Activated naive CD8-positive, alpha-beta T cell treated with anti-CD3 and anti-CD28 coated beads, Interleukin-2, amount 10 ng/mL, durations not matched to agents 7 days and 5 days (primary cell): ENCODE measurements at places on chromosomes 5 and 9. TPM values are rescaled to one million over a fixed set of nuclear protein-coding genes. Genes with fewer than 3 reads are reported as not detected.

KIF20A gene
- total RNA-seq = 52.4 TPM

TTC16 gene
- total RNA-seq = 4.4 TPM

DNA sequence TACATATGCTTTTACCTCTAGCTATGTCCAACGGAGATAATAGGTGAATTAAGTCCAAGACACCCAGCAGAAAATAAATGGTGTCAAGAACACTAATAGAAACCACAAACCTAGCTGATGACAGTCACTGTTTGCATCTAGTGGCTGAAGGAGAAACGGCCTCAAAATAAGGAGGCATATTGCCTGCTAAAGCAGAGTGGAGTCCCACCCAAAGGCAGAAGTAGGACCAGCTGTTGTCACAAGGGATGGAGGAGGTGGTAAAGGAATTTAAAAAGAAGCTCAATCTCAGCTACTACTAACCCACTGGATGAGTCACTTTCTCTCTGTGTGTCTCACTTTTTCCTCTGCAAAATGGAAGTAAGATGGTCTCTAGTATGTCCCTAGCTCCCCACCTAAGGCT, 224.3 kb downstream of the GRIA1 start:
- no peaks in the 10 kb centered on the region for H3K27me3 ChIP-seq
- no peak overlapping the region for H3K4me3 ChIP-seq
- H3K36me3 ChIP-seq = no peaks in the 10 kb centered on the region

DNA sequence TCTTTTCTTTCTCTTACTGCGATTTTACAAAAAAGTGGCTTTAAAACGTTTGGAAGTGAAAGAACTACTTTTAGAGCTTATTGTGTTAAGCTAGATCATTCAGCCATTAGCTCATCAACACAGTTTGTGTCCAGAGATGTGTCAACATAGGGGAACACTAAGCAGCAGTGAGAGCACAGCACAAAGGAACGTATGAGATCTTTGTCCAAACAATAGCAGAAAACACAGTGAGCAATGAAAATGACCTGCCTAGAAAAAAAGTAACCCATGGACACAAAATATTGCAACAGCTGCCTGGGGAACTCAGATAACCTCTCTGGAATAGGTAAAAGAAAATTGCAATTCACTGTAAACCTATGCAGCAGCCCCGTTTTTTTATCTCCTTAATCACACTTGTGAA, 372.5 kb downstream of the ARHGEF28 start:
- H3K36me3 ChIP-seq = no peaks in the 10 kb centered on the region
- H3K4me1 ChIP-seq = no peaks in the 10 kb centered on the region
- peaks cover 16% of the 10 kb centered on the region for H3K27me3 ChIP-seq
- H3K4me3 ChIP-seq = no peak overlapping the region

GRCh38 chr5:145324101-145324500, 511.0 kb downstream of the PRELID2 start:
- no peak overlapping the region for H3K27ac ChIP-seq
- no peaks in the 10 kb centered on the region for H3K4me1 ChIP-seq
- H3K36me3 ChIP-seq = no peaks in the 10 kb centered on the region
- no peak overlapping the region for H3K4me3 ChIP-seq
- no peak for DNase-seq

DNA sequence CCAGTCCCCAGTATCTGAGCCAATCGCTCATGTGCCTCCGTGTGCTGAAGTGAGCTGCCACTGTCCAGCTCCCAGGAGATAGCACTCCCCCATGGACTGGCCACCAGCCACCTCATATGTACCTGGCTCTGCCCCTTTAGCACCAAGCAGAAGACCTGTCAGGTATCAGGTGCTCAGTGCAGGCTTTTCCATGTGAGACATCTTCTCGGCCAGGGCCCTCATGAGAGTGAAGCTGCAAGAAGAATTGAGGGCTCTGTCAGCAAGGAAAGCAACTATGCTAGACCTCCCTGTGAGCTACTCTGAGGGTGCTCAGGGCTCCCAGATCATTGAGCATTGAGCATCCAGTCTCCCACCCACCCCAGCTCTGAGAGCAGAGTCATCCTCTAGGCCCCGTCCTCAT, 264.2 kb upstream of the ADAMTS16 start:
- H3K27me3 ChIP-seq = no peaks in the 10 kb centered on the region
- DNase-seq = no peak
- no peak overlapping the region for H3K4me3 ChIP-seq

- DNase-seq = no peak
- H3K36me3 ChIP-seq = peaks cover 50% of the 10 kb centered on the region
- H3K27me3 ChIP-seq = no peaks in the 10 kb centered on the region
- H3K4me3 ChIP-seq = no peak overlapping the region
Measured at GRCh38 chr9:95977371-95977770, 101.9 kb downstream of the ERCC6L2 start.

- no peak overlapping the region for H3K4me3 ChIP-seq
- H3K36me3 ChIP-seq = no peaks in the 10 kb centered on the region
- H3K27me3 ChIP-seq = peaks cover 34% of the 10 kb centered on the region
- no peak overlapping the region for H3K27ac ChIP-seq
Measured at GRCh38 chr5:116068028-116068632, 16.7 kb upstream of the COMMD10 start.

DNA sequence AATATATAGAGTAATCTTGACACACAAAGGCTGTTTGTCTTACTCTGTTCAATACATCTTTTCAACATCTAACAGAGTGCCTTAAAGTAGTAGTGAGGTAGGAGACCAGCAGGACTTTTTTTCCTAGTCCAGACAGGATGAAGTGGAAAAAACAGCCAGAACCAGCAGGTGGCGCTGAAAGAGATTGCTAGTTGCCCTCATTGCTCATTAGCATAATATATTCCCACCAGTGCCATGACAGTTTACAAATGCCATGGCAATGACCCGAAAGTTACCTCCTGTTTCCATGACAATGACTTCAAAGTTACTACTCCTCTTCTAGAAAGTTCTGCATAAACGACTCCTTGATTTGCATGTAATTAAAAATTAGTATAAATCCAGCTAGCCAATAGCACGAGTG, 387.4 kb downstream of the ACTL7B start:
- no peak overlapping the region for H3K4me3 ChIP-seq
- DNase-seq = no peak
- H3K36me3 ChIP-seq = no peaks in the 10 kb centered on the region

DNA sequence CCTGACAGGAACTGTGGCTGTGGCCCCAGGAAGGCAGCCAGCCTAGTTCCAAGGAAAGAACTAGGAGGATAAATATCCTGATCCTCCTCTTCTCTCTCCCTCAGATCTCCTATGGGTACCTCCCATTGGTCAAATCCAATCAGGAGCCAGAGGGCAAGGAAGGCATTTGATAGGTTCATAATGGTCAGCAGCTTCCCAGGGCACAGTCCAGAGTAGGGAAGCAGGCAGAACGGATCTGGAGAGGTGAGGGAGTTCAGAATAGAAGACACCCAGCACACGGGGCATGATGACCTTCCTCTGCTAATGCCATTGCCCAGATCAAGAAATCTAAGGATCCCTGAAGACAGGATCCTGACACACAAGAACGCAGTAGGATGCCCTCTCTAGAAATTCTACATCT, 8.6 kb downstream of the ABLIM3 start:
- no peak for DNase-seq
- H3K27me3 ChIP-seq = peaks cover 14% of the 10 kb centered on the region
- H3K4me1 ChIP-seq = no peaks in the 10 kb centered on the region
- no peak overlapping the region for H3K4me3 ChIP-seq

C9orf43 gene
- 0.54 TPM for total RNA-seq

- no peak overlapping the region for H3K4me3 ChIP-seq
- peaks cover 1% of the 10 kb centered on the region for H3K36me3 ChIP-seq
- no peak overlapping the region for H3K27ac ChIP-seq
- no peak for DNase-seq
- H3K4me1 ChIP-seq = peaks cover 19% of the 10 kb centered on the region
- peaks cover 11% of the 10 kb centered on the region for H3K27me3 ChIP-seq
Measured at GRCh38 chr9:22206833-22207232, 197.7 kb upstream of the CDKN2B start.

NR6A1 gene
- 0.11 TPM for total RNA-seq

CCL21 gene
- not detected for total RNA-seq

DNA sequence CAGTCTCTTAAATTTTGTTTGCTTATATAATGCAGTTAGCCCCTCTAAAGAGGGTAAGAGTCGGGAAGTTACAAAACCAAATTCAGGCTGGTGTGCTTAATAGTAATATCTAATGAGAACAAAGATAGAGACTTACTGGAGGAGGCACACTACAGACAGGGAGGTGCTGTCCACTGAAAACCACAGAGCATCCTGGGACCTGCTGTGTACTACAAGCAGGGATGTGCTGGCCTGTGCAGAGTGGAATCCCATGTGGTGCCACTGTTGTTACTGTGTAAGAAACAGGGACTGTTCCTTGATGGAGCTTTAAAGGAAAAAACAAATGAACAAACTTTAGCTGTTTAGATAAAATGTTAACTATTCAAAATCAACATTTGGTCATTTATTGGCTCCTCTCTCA, 42.4 kb downstream of the RNF38 start:
- no peak overlapping the region for H3K27ac ChIP-seq
- peaks cover 20% of the 10 kb centered on the region for H3K36me3 ChIP-seq

GRCh38 chr5:96721351-96721977, 59.3 kb downstream of the CAST start:
- no peak overlapping the region for H3K27ac ChIP-seq
- no peak overlapping the region for H3K4me3 ChIP-seq
- no peak for DNase-seq
- no peaks in the 10 kb centered on the region for H3K27me3 ChIP-seq
- peaks cover 10% of the 10 kb centered on the region for H3K4me1 ChIP-seq

CCDC192 gene
- total RNA-seq = not detected

DNA sequence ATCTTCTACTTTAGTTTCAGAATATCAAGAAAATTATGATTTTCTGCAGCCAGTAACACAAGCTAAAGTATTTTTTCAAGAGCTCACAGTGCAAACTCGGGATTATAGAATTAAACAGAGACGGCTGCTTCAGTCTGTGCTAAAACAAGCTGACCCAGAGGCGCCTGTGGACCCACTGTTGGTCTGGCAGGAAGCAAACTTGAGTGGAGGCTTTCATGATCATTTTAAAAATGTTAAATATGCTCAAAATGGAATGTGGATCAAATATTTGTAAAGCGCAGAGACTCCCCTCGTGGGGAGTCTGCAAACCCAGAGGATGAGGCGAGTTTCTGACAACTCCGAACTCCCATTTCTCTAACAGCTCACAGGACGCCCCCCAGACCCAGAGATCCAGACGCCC, 13.0 kb downstream of the ROR2 start:
- no peak overlapping the region for H3K27ac ChIP-seq
- peaks cover 10% of the 10 kb centered on the region for H3K27me3 ChIP-seq
- H3K4me3 ChIP-seq = no peak overlapping the region
- DNase-seq = no peak
- no peaks in the 10 kb centered on the region for H3K36me3 ChIP-seq
- peaks cover 5% of the 10 kb centered on the region for H3K4me1 ChIP-seq

DNA sequence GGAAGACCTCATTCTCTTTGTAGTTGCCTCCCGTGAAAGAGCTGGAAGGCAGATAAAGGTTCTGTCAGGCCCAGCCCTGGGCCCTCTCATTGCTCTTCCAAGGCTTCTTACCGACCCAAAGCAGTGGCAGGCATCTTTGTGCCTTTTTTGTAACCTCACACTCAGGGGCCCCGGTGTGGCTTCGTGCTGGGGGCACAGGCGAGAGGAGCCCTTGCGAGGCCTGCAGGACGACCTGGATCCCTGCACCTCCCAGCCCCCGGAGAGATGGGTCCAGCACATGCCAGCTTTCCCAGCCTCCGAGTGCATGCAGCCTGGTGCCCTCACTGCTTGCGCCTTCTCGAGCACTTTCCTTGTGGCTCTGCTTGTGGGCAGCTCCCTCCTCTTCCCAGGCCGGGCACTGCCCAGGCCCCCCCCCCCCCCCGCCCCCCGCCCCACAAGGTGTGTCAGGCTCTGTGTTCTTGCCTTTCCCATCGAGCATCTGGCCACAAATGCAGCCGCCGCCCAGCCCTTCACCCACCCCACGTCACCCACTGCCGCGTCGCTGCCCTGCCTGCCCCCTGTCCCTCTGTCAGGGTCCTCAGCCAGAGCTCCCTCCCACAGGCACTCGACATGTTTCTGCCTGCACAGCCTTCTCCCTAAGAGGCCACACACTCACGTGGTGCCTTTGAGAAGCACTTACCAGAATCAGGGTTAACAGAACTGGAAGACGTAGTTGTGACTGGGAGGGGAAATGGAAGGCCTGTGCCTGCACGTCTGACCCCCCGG, 63.7 kb upstream of the CACNA1B start:
- H3K4me3 ChIP-seq = no peak overlapping the region
- H3K4me1 ChIP-seq = no peaks in the 10 kb centered on the region
- peak; percentile 10 for DNase-seq

SLC6A19 gene
- not detected for total RNA-seq

DNA sequence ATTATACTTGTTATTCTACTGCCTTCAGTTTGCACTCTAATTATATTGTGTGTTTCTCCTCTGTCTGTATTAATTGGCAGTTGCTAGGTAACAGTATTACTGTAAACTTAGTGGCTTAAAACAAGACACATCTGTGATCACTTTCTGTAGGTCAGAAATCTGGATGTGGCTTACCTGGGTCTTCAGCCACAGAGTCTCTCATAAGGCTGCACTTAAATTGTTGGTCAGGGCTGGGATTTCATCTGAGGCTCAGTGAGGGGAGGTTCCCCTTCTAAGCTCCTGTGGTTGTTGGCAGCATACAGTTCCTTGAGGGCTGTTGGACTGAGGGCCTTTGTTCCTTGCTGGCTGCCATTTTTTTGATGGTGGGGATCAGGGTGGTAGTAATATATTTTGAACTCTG, 68.8 kb downstream of the SLC44A1 start:
- H3K4me3 ChIP-seq = no peak overlapping the region
- H3K27ac ChIP-seq = no peak overlapping the region
- H3K36me3 ChIP-seq = peaks cover 6% of the 10 kb centered on the region
- H3K4me1 ChIP-seq = no peaks in the 10 kb centered on the region
